ENCODE measurements at places on chromosomes 2 and 18. TPM values are rescaled to one million over a fixed set of nuclear protein-coding genes. Genes with fewer than 3 reads are reported as not detected.

PARD6G gene
- total RNA-seq: 7.1 TPM

MC2R gene
- total RNA-seq: not detected

DHRS9 gene
- 0.49 TPM for total RNA-seq

CCL20 gene
- total RNA-seq: not detected

CPS1 gene
- 2.0 TPM for total RNA-seq

REL gene
- 4.9 TPM for total RNA-seq

QPCT gene
- 9.6 TPM for total RNA-seq

RAMP1 gene
- total RNA-seq: 6.4 TPM

ARHGAP15 gene
- 19.9 TPM for total RNA-seq

TCF23 gene
- total RNA-seq: not detected

HNRNPA3 gene
- 128 TPM for total RNA-seq

SCN2A gene
- total RNA-seq: 160 TPM

EMILIN1 gene
- 3.7 TPM for total RNA-seq

C2orf66 gene
- 0.25 TPM for total RNA-seq

LBX2 gene
- not detected for total RNA-seq

MATN3 gene
- total RNA-seq: 2.0 TPM
